NCI-H2227 treated with DMSO at 0.1 percent for 48 hours (cell line): ENCODE measurements at places on chromosomes 7 and 10.

- no peak for DNase-seq
Measured at GRCh38 chr7:117217106-117218035, 105.5 kb downstream of the WNT2 start.

GRCh38 chr10:78904196-78904595 is 164.6 kb upstream of the ZMIZ1 start:
- no peak for DNase-seq

- no peak for DNase-seq
Measured at GRCh38 chr7:146503844-146504243, 387.2 kb downstream of the CNTNAP2 start.

DNA sequence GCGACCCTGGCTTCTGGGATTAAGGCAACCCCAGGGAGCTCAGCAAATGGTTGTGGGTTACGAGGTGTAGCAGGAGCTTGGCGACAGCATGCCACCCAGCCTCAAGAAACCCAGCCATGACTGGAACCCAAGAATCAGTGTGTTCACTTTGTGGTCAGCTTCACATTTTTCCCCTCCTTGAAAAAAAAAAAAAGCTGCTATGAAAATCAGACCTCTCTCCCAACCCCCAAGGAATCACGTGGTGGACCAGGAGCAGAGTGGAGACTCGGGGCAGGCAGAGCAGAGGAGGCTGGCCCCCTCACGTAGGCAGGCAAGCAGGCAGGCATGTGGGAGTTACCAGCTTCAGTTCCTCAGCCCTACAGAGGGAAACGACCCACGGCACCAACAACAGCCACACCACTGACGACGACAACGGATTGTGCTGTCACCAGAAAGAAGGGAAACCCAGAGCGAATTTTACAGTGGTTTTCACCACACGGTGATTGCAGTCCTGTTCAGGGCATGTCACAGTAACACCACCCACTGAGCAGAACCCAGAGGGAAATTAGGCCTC is 203.4 kb downstream of the SLC25A13 start:
- DNase-seq = peak; percentile 62

DNA sequence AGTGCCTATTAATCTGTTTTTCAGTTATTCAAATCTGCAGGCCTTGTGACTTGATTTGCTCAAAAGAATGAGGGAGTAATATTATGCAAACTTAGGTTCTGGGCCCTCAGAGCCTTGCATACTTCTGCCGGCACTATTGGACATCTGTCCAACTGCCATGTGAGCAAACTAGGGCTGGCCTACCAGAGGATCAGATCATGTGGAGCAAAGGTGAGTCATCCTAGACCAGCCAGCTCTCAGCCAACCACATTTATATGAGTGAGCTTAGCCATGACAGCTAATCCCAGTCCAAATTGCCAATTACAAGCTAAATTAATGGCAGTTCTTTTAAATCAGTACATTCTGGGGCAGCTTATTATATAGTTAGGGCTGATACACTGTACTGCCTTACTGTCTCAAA is 69.6 kb downstream of the SDHAF3 start:
- no peak for DNase-seq

GRCh38 chr7:57412168-57412567 is 37.8 kb upstream of the ZNF716 start:
- no peak for DNase-seq

GRCh38 chr7:148334959-148335577 is 255.5 kb upstream of the C7orf33 start:
- peak; percentile 81 for DNase-seq

GRCh38 chr7:106247841-106248240 is 36.9 kb downstream of the NAMPT start:
- DNase-seq = no peak

- peak; percentile 6 for DNase-seq
Measured at GRCh38 chr10:60140651-60141632, 234.6 kb upstream of the CCDC6 start.

GRCh38 chr10:27742195-27743011 is 3.2 kb downstream of the MKX start:
- peak; percentile 40 for DNase-seq

GRCh38 chr7:90455163-90456030 is 14.0 kb upstream of the PTTG1IP2 start:
- DNase-seq = peak; percentile 48

- no peak for DNase-seq
Measured at GRCh38 chr10:12707461-12708185, 293.9 kb downstream of the CCDC3 start.

GRCh38 chr7:146496657-146497056 is 380.1 kb downstream of the CNTNAP2 start:
- DNase-seq = no peak

- DNase-seq = peak; percentile 32
Measured at GRCh38 chr7:7595451-7595850, 28.8 kb downstream of the MIOS start.

- no peak for DNase-seq
Measured at GRCh38 chr10:47296941-47297340, 3.1 kb upstream of the GDF10 start.

DNA sequence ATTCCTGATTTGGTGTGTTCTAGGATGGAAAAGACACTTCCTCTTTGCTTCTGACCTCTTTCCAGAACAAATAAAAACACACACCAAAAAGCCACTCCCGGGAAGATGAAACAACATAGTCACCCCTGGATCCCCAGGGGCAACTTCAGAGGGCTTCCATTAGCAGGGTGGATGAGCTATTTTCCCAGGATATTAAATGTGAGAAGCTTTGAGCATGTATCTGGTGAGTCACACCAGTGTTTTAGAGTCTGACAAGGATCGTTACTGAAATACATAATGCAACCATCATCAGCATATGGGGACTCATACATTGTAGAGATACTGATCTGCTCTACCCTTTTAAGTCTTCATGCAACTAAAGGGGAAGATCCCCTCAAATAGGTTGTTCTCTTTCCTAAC is 115.5 kb upstream of the ZNF438 start:
- no peak for DNase-seq
